ENCODE measurements at places on chromosomes 6 and 20. TPM values are rescaled to one million over a fixed set of nuclear protein-coding genes. Genes with fewer than 3 reads are reported as not detected.

DNA sequence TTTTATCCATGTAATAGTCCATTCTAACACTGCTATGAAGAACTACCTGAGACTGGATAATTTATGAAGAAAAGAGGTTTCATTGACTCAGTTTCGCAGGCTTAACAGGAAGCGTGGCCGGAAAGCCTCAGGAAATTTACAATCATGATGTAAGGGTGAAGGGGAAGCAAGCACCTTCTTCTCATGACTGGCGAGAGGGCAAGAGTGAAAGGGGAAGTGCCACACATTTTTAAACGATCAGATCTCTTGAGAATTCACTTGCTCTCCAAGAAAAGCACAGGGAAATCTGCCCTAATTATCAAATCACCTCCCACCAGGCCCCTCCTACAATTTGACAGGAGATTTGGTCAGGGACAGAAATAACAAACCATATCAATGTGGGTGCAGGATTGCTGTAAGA is 859.7 kb downstream of the EPHA7 start:
- DNase-seq, result no peak
- no peaks in the 10 kb centered on the region for H3K27me3 ChIP-seq
- H3K4me3 ChIP-seq, result no peak overlapping the region
- H3K4me1 ChIP-seq, result no peaks in the 10 kb centered on the region
- no peak overlapping the region for H3K27ac ChIP-seq
- no peaks in the 10 kb centered on the region for H3K36me3 ChIP-seq

GRCh38 chr6:30626484-30627366 is at the start of gene ATAT1:
ATAT1 (plus strand) TSS chr6:30626874.
- no peaks in the 10 kb centered on the region for H3K27me3 ChIP-seq
- H3K27ac ChIP-seq, result peak within 1 kb of the TSS; percentile 96
- H3K36me3 ChIP-seq, result peaks cover 21% of the 10 kb centered on the region
- H3K4me3 ChIP-seq, result peak within 1 kb of the TSS; percentile 95
- DNase-seq, result peak; percentile 89
- peaks cover 23% of the 10 kb centered on the region for H3K4me1 ChIP-seq

DNA sequence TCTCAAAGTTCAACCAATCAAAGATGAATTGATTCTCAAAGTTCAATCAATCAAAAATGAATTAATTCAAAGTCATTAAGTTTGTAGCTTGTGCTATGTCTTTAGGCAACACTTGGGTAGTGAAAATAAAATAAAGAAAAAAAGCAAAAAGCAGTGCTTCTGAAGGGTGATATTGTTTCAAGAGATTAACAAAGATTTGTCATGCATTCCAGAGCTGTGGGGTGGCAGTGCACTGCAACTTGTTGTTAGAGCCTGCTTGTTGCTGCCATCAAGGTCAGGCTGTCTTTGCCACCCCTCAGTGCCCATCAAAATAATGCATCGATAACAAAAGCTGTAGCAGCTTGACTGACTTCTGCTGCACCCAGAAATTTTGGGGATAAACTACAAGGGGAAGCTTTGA is 128.6 kb downstream of the RNF144B start:
- no peak overlapping the region for H3K27ac ChIP-seq
- peaks cover 9% of the 10 kb centered on the region for H3K4me1 ChIP-seq
- H3K27me3 ChIP-seq, result peaks cover 12% of the 10 kb centered on the region
- no peak for DNase-seq

GRCh38 chr6:109508166-109508860 is 25.3 kb upstream of the ZBTB24 start:
- H3K4me3 ChIP-seq, result no peak overlapping the region
- H3K4me1 ChIP-seq, result no peaks in the 10 kb centered on the region
- H3K36me3 ChIP-seq, result no peaks in the 10 kb centered on the region
- no peaks in the 10 kb centered on the region for H3K27me3 ChIP-seq
- DNase-seq, result no peak
- no peak overlapping the region for H3K27ac ChIP-seq

DNA sequence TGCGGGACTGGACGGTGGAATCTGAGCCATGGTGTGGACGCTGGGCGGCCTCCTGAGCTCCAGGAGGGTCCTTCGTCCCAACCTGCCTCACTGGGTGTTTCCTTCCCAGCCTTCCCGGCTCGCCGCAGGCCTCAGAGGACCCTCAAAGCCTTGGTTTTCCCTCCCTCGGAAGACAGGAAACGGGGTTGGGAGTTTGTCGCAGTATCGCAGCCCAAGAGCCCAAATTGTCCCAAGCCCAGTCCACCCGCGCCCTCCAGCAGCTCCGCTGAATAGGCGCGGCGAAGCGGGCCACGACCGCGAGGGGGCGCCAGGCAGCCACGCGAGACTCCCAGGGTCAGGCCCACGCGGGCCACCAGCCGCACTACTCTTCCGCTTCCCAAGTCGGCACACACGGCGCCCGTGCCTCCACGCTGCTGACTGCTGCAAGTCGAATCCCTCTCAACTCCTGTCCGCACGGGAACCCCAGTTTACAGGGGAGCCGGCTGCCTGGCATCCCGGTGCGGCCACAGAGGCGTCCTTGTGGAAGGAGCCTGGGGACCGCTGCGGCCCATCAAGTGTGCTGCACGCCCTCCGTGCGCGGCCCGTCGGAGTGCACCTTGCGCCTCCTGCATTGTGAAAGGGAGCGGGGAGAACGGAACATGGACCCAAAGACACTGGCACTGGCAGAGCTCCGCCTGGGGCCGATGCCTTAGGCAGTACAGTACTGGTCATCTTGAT is 40.4 kb upstream of the HMGA1 start:
- no peaks in the 10 kb centered on the region for H3K36me3 ChIP-seq
- H3K4me1 ChIP-seq, result peaks cover 7% of the 10 kb centered on the region
- peak overlapping the region; percentile 78 for H3K4me3 ChIP-seq
- H3K27ac ChIP-seq, result peak overlapping the region; percentile 37
- H3K27me3 ChIP-seq, result no peaks in the 10 kb centered on the region
- DNase-seq, result peak; percentile 88

GRCh38 chr20:25453035-25453810 is 45.8 kb downstream of the GINS1 start:
- H3K27me3 ChIP-seq, result no peaks in the 10 kb centered on the region
- DNase-seq, result no peak
- no peak overlapping the region for H3K4me3 ChIP-seq
- no peak overlapping the region for H3K27ac ChIP-seq
- no peaks in the 10 kb centered on the region for H3K4me1 ChIP-seq
- H3K36me3 ChIP-seq, result peaks cover 14% of the 10 kb centered on the region

GJA10 gene
- not detected for total RNA-seq

SGK2 gene
- total RNA-seq, result 0.18 TPM

SMPDL3A gene
- total RNA-seq, result 0.30 TPM

SLC12A5 gene
- 0.52 TPM for total RNA-seq

MAP3K5 gene
- total RNA-seq, result 3.9 TPM
